ENCODE measurements at places on chromosomes 5 and 9.

GRCh38 chr9:108668191-108668937 lies 187.4 kb downstream of the ACTL7B start:
- DNase-seq, result no peak

DNA sequence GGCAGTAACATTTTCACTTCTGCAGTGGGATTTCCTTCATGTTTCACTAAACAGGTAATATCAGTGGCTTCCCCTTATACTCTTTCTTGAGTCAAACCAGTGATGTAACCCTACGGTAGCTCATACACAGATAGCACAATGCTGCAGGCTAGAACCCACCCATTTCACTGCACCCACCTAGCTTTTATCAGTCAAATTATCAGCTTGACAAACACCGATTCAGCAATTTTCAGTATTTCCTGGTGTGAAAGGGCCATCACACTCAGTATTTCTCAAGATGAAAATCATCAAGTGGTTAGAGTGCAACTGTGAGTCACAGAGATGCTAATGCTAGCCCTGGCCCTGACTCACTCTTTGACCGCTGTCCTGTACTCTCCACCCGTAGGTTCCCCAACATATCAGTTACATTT lies 242.3 kb upstream of the PTGER4 start:
- DNase-seq, result no peak

DNA sequence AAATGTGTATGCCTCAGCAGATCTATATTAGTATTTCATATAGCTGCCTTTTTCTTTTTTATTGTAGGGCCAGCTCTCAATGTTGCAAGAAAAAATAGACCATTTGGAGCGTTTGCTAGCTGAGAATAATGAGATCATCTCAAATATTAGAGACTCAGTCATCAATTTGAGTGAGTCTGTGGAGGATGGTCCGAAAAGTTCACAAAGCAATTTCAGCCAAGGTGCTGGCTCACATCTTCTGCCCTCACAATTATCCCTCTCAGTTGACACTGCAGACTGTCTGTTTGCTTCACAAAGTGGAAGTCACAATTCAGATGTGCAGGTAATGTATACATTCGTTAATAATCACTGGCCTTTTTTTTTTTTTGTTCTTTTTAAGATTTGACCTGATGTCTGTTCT lies 23.7 kb downstream of the MAN2A1 start:
- DNase-seq, result no peak

GRCh38 chr5:94217216-94217615 lies 401.2 kb downstream of the KIAA0825 start:
- no peak for DNase-seq

DNA sequence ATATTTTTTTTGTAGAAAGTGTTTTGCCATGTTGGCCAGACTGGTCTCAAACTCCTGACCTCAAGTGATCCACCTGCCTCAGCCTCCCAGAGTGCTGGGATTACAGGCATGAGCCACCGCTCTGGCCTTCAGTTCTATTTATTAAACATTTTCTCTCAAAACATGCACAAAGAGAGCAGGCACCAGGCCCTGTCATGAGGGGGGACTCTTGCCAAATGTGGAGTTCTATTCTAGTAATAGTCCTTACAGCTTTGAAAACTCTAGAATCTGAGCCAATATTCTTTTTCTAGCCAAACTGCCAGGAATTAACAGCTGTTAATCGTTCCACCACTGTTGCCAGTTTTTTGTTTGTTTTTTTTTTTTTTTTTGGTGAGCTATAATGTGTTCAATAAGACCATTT lies 124.6 kb downstream of the TARS1 start:
- DNase-seq, result no peak

DNA sequence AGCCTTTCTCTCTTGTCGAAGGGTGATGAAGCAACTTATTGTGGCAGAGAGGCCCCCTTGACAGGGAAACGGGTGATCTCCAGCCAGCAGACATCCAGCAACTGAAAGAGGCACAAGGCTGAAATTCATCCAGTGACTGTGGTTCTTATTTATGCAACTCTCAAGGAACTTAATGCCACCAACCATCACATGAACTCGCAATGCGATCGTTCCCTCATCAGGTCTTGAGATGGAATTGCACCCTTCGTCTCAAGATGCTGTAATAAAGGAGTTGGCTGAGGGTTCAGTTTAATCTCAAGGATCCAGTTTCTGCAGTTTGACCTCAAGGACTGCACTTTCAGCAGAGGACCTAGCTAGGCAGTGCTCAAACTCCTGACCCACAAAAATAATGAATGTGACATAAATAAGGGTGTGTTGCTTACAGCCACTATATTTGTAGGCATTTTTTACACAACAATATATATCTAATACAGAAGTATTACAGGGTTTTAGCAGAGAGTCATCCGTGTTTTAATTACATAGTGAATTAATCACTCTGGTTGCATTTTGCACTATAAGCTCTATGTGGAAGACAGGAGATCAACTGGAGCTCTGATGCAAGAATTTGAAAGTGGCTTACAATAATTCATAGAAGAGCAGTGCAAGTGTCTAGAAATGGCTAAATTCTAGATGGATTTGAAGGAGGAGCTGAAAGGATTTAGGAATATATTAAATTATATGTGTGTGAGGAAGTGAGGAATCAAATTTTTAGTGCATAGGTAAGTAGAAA lies 957.8 kb upstream of the CTNND2 start:
- DNase-seq, result no peak

GRCh38 chr9:84940294-84940693 lies 270.8 kb downstream of the NTRK2 start:
- no peak for DNase-seq
